ENCODE measurements at places on chromosomes 1 and 21.

- DNase-seq = no peak
Measured at GRCh38 chr21:39484711-39485276, 33.0 kb downstream of the SH3BGR start.

GRCh38 chr1:100387657-100388350 lies 35.5 kb downstream of the CDC14A start:
- DNase-seq = no peak

GRCh38 chr1:86924324-86924960 lies 10.0 kb downstream of the HS2ST1 start:
- no peak for DNase-seq

- no peak for DNase-seq
Measured at GRCh38 chr1:53511933-53512806, 53.0 kb downstream of the DMRTB1 start.

- no peak for DNase-seq
Measured at GRCh38 chr1:234553240-234554188, 56.5 kb downstream of the IRF2BP2 start.

- DNase-seq = no peak
Measured at GRCh38 chr1:2328676-2329455, 62.5 kb downstream of the MORN1 start.

DNA sequence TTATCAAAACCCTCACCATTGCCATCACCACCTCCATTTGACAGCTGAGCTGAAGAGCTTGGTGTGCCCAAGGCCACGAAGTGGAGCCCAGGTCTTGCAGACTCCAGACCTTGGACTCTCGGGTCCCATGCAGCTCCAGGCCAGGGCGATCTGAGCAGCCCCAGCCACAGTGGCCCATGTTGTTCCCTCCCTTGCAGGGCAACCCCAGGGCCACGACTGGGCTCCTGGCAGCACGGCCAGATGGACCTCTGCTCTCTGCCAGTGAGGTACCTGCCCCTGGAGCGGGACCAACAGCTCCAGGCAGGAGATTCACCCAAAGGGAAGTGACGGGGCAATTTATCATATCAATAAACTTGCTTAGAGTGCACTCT lies 182.7 kb upstream of the VAMP3 start:
- DNase-seq = no peak

- DNase-seq = no peak
Measured at GRCh38 chr1:53869454-53870117, 20.0 kb downstream of the YIPF1 start.

GRCh38 chr1:44855742-44856141 lies 12.7 kb upstream of the PTCH2 start:
- no peak for DNase-seq

DNA sequence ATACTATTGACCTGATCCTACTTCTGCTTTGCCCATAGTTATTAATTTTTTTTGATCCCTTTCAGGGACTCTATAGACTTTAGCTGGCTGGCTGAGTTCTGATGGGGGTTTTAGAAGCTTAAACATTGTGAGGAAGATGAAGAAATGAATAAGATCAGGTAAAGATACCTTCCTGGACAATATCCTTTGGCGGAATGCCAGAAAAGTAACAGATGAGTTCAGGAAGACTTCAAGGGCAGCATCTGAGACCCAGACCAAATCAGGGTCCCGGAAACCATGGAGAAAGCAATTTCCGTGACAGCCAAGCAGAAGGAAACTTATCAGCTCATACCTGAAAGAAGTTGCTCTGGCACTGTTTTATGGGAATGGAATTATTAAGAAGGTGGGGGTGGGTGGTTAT lies 100.4 kb downstream of the XCL2 start:
- no peak for DNase-seq

DNA sequence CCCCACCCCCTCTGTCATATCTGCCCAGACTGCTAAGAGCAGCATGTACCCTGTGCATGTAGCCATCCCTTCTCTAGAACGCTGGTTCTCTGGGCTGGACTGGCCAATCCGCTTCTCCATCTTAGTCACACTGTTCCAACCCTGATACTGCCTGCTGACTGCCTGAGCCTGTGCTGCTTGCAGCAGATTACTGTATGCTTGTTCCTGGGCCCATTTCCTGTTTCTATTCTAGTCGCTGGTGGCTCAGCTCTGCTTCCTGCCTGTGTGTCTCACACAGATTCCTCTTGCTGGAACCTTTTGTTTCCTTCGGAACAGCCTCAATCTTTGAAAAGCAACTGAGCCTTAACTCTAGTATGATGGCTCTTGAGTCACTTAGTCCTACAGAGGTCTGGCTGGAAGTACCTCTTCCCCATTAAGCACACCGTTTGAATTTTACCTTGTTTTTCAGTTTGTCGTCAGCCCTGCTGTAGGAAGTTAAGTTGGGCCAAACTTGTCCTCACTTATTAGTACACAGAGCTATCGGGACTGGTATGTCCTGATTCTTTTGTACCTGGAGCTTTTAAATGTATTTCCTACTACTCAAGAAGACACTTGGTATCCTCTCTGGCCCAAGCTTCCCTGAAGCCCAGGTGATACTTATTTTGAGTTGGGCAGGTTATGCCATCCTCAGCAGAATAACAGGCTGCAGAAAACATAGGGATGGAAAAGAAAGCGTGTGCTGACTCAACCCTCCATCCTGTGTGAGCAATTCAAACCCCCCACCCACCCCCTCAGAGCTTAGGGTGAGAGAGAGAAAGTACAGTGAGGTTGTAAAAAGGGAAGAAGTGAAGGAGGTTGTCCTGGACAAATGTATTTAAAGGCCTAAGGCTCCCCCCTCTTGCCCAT lies 43.4 kb upstream of the PIGV start:
- peak; percentile 89 for DNase-seq

- peak; percentile 36 for DNase-seq
Measured at GRCh38 chr1:37817481-37817880, 9.5 kb upstream of the YRDC start.

GRCh38 chr1:113542221-113542701 lies 151.9 kb downstream of the MAGI3 start:
- no peak for DNase-seq

DNA sequence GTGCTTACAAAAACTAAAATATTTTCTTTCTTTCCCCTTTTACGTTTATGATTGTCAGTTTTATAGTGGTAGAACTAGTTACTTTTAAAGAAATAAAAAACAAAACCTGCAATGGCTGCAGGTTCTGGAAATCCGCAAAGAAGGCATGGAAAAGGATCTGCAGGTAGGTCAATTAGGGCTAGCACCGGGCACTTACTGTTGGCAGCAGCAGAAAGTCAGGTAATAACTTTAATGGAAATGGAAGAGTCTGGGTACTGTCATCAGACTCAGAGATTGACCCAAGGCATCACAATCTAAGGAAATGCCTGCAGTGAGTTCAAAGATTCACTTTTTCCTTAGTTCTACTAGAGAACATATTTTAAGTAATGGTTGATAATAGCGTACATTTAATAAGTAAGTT lies 1136.3 kb upstream of the B3GALT2 start:
- DNase-seq = no peak

GRCh38 chr1:55282058-55282457 lies 66.9 kb upstream of the USP24 start:
- DNase-seq = no peak

DNA sequence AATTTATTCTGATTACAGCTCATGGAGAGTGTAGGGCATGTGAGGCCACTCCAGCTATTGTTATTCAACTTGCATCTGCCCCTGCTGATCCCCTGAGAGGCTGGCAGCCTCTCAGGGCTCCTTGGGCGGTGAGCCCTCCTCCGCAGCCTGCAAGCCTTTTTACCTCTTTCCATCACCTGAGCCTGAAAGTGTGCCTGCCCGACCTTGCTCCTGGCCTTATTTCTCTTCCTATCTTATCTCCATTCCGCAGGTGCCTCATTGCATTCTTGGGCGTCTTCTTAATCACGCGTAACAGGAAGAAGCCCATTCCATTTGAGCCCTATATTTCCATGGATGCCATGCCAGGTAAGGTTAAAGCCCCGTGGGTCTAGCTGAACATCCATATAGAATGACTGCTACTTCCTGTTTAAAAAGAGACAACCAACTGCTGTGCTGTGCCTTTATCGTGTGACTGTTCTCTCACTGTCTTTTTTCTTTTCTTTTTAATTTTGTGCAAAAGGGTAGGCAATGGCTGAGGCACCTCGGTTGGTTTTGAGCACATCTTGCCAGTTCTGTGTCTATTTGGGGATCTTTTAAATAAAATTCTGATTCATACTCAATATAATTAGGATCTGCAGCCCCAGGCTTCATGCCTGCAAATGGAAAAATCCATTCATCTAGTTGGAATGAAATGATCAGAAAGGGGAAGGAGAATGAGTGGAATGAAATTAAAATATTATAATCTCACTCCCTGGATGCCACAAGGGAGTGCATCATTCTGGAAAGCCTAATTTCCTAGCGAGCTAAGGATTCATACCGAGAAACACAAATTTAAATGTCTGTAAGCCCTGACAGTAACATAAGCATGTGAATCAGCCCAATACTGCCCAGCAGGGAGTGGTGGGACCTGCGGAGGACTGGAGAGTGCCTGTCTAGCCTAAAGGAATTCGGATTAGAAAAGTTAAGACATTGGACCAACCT lies 38.6 kb upstream of the RCAN3 start:
- no peak for DNase-seq

GRCh38 chr1:162040657-162041056 lies 17.0 kb upstream of the OLFML2B start:
- no peak for DNase-seq

GRCh38 chr1:241990040-241990439 lies 8.9 kb downstream of the MAP1LC3C start:
- peak; percentile 93 for DNase-seq

DNA sequence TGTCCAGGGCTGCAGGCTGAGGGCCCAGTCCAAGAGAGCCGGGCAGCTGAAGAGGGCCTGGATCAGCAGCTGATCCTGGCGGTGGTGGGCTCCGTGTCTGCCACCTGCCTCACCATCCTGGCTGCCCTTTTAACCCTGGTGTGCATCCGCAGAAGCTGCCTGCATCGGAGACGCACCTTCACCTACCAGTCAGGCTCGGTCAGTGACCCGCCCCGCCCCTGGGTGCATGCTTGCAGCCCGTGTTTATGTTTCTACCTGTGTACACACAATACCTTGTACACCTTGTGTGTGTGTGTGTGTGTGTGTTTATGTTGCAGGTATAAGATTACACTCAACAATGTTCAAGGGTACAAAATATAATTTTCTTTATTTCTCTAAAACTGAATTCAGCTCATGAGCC lies 13.0 kb downstream of the TIE1 start:
- no peak for DNase-seq
